ENCODE measurements at places on chromosomes 3 and 15.

DNA sequence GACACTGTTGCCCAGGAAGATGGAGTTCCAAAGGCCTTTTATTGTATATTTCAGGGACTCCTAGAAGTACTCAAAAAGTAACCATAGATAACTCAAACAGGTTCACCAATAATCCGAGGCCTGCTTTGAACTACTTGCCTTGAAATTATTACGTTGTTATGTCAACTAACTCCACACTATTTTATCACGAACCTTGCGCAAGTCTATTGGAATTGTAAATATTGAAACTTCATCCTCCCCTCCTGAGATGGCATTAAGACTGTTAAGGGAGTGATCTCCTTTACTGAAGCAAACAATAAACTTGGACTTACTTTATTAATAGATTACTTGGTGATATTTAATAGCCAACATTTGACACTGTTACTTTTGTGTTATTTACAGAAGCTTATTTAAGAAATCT lies 199.6 kb upstream of the GADL1 start:
- no peak for DNase-seq

DNA sequence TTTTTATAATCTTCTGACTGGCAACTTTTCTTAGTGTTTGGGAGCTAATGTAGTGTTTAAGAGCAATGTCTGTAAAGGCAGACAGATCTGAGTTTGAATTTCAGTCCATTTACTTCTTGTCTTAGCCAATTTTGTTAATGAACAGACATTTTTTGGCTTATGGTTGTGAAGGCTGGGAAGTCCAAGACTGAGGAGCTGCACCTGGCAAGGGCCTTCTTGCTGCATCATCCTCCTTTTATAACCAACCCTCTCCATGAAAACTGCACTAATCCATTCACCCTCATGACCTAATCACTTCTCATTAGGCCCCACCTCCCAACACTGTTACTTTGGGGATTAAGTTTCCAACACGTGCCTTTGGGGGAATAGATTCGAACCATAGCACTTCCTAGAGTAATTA lies 164.5 kb downstream of the GAP43 start:
- DNase-seq = no peak

- no peak for DNase-seq
Measured at GRCh38 chr3:17339132-17339575, 403.3 kb downstream of the TBC1D5 start.

GRCh38 chr3:175932586-175932985 lies 1073.5 kb downstream of the NAALADL2 start:
- DNase-seq = no peak

- no peak for DNase-seq
Measured at GRCh38 chr3:89059211-89059925, 48.1 kb upstream of the EPHA3 start.

- no peak for DNase-seq
Measured at GRCh38 chr15:94185547-94186236, 45.7 kb upstream of the MCTP2 start.

- DNase-seq = no peak
Measured at GRCh38 chr3:154023148-154023547, 98.0 kb upstream of the ARHGEF26 start.

DNA sequence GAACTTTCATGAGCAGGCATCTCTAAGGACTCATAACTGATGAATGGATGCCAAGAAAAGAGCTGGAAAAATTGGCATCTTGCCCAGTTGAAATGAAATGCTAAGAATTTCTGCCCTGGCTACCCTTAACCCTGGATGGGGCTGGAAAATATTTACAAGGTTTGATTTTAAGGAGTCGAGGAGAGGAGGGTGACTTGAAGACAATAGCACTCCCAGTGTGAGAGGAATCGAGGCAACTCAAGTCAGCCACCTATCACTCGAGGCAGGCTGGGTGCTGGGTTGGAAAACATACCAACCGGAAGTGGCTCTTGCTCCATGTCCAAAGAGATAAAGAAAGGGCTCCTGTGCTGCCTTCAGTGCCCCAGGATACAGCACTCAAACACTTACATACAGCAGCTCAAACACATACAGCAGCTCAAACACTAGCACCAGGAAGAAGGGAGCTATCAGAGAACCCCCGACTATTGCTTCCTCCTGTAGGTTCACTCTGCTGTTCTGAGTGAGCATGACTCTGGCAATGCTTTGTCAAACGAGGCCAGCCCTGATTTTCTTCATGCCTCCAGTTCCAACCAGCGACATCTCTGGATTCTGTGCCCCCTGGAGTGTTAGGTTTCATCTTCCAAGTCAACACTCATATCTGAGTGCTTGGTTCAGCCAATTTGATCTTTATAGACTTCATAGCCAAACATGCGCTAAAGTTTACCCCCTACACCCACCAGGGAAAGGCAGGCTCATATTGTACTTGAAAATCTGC lies 4.9 kb downstream of the PRICKLE2 start:
- DNase-seq = no peak

- no peak for DNase-seq
Measured at GRCh38 chr3:189275852-189276251, 104.1 kb downstream of the TPRG1 start.

DNA sequence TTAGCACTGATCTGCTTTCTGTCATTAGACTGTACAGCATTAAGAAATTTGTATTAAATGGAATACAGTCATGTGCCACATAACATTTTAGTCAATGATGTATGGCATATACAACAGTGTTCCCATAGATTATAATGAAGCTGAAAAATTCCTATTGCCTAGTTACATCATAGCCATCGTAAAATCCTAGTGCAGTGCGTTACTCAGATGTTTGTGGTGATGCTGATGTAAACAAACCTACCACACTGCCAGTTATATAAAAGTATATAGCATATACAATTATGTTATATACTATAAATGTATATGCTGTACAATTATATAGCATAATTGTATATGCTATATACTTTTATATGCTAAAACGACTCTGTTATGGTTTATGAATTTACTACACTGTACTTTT lies 41.7 kb downstream of the APH1B start:
- no peak for DNase-seq

DNA sequence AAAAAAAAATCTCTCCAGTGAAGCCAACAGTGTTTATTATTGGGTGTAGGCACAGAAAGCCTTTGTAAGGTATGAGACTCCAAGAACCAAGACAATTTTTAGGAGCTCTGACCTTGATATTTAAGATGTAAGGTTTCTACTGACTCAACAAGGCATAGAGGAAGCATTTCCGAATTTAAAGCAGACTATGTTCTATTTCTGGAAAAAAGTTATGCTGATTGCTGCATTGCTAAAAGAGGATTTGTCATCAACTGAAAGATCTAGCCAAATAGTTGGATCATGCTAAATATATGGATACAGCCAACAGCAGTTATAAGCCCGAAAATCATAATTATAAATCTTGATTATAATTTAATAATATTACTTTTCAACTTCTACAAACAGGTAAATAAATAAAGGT lies 53.3 kb upstream of the MELTF start:
- DNase-seq = no peak

DNA sequence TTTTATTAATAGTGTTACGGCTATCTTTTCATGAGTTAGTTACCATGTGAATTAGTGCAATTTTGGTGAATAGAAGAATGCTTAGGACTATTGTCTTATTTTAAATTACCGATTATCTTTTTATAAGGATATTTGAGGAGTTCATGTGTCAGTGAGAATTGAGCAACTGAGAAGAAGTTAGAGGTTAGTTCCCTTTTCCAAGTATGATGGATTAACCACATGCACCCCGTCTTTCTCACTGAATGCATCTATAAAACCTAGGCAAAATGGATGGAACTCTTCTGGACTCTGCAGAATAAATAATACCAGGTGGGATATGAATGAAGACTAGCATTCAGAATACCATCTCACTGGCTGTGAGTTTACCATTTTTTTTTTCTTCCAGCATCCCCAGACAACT lies 74.3 kb downstream of the TCF12 start:
- no peak for DNase-seq

DNA sequence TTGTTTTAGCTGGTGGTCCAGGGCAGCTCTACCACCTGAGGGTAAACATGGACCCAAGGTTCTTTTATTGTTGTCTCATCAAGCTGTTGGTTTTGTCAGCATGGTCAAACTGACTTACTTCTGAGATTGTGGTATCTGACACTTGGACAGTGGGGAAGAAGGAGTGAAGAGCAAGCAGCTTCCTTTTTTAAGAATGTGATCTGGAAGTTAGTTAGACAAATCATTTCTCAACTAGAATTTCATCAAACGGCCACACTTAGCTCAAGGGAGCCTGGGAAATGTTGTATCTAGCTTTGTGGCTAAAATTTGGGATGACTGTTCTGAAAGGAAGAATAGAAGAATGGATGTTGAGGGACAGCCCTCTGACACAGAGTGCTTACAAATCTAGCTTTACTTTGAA lies 215.2 kb downstream of the ZNF621 start:
- no peak for DNase-seq

- DNase-seq = no peak
Measured at GRCh38 chr3:156615592-156616173, 58.7 kb upstream of the TIPARP start.

DNA sequence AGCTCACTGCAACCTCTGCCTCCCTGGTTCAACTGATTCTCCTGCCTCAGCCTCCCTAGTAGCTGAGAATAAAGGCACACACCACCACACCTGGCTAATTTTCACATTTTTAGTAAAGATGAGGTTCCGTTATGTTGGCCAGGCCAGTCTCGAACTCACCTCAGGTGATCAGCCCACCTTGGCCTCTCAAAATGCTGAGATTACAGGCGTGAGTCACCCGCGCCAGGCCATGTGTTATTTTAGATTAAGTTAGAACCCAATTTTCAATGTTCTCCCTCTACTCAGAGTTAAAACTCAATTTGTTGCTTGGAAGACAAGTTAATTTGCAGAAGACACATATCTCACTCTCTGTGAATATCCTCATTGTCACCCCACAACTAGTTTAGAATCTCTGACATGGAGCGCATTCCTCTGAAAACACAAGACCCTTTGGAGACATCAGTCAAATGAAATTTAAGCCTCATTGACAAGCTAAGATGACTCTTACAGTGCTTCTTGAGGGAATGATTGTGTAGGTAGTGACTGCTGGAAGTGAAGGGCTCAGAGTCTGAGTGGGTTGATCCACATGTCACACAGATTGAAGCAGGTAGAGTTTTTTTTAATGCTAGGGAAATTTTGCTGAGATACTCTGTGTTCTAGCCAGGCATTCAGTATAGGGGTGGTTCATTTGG lies 60.6 kb upstream of the FRMD4B start:
- no peak for DNase-seq

DNA sequence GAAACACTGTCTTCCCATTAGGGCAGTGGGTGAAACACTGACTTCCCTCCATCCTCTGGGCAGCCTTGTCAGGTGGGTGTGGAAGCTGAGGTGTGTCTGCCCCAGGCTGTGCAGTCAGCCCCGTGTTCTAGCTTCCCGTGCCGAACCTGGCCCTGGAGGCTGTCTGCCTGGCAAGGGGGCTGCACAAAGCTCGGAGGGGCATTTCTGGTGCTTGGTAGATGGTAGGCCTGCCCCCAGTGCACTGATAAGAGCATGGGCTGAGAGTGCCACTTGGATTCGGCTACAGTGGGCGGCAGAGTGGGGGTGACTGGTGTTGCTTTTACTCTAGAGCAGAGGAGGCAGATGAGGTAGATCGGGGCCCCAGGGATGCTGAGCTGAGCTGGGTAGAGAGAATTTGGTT lies 21.3 kb downstream of the IGF1R start:
- DNase-seq = no peak

DNA sequence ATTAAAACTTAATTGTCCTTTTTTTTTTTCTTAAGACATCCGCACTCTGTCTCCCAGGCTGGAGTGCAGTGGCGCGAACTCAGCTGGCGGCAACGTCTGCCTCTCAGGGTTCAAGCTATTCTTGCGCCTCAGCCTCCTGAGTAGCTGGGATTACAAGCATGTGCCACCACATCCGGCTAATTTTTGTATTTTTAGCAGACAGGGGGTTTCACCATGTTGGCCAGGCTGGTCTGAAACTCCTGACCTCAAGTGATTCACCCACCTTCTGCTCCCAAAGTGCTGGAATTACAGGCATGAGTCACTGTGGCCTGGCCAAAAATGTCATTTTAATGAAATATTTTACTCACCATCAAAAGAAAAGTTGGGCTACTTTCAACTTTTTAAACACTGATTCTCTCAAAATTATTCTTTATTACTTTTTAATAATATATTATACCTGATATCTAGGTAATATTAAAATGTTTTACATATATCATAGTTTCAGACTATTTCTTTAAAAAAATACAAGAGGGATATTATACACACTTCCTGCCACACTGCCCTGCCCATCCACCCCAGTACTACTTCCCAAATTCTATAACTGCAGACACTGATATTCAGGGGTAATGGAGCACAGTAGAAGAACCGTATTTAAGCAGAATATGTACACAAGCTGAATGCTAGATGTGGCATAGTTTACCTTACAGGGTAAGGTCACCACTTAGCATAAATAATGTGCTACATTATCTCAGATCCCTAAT lies 723.9 kb upstream of the ZNF385D start:
- DNase-seq = no peak

GRCh38 chr3:134482622-134483021 lies 3.2 kb downstream of the ANAPC13 start:
- DNase-seq = no peak

GRCh38 chr15:88738796-88739195 lies 64.4 kb upstream of the ACAN start:
- DNase-seq = no peak

GRCh38 chr3:171813897-171814460 lies 3.7 kb upstream of the PLD1 start:
- DNase-seq = no peak

DNA sequence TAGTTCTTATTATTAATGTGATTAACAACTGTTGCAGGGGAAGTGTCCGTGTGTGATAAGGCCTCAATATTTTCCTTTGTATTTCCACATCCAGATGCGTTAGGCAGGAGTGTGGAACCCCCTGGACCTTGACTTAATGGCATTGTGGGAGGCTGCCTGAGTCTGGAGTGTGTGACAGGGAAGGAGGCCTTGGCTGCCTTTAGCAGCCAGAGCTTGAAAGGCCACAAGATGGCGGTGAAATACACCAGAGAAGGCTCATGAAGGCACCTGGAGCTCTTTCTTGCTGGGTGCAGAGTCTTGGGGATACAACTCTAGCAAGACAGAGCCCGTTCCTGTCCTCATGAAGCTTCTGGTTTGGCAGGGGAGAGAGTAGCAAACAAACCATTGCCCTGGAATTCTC lies 36.9 kb downstream of the POLR2M start:
- no peak for DNase-seq

GRCh38 chr3:113714702-113715101 lies 18.3 kb upstream of the USF3 start:
- no peak for DNase-seq

GRCh38 chr3:172101107-172101506 lies 61.7 kb downstream of the FNDC3B start:
- no peak for DNase-seq

All from activated CD8-positive, alpha-beta memory T cell treated with anti-CD3 and anti-CD28 coated beads, Interleukin-2, amount 50 U/mL, for 48 hours (primary cell).